ENCODE measurements at places on chromosomes 7 and 10.

DNA sequence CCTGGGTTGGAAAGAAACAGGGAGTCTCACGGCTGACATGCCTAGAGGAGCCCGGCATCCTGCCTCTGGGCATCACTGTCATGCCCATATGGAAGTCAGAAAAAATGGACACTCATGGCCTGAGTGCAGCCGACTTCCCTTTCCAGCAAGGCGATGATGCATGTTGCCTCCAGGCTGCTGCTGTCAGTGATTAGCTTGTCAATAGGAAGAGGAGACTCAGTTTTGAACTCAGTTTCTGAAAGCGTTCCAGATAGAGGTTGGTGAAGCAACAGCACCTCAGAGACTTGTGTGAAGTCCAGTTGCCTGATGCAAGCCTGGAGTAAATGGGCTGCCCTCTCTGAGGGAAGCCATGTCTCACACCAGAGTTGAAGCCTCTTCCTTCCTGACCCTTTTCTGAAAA lies 148.4 kb downstream of the TPST1 start:
- peak; percentile 61 for DNase-seq

- peak; percentile 57 for DNase-seq
Observed at GRCh38 chr10:72690071-72690755, 1.7 kb upstream of the MCU start.

GRCh38 chr10:69614130-69614529 lies 15.9 kb upstream of the FAM241B start:
- no peak for DNase-seq

GRCh38 chr7:150370612-150371071 lies 2.0 kb downstream of the REPIN1 start:
- peak; percentile 69 for DNase-seq

DNA sequence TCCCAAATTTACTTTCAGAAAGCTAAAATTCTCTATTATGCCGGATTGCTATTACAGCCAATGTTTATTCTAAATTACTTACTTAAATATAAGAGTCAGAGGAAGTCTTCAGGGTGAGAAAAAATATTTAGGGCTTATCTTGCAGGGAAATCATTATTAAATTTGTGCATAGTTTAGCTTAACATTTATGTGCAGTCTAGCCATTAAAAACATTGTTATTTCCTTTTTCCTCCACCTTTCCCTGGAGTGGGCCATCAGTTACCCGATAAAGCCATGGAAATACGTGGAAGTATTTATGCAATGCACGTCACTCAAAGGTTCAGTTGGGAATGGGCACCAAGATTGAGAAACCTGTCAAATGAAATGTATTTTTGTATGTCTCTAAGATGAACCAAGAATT lies 9.5 kb upstream of the TAS2R60 start:
- DNase-seq = no peak

All from adipocyte (in vitro differentiated cells).